ENCODE measurements at places on chromosomes 13 and 19.
A peak's percentile ranks its signal among the peaks of the same experiment; 100 is the strongest.

DNA sequence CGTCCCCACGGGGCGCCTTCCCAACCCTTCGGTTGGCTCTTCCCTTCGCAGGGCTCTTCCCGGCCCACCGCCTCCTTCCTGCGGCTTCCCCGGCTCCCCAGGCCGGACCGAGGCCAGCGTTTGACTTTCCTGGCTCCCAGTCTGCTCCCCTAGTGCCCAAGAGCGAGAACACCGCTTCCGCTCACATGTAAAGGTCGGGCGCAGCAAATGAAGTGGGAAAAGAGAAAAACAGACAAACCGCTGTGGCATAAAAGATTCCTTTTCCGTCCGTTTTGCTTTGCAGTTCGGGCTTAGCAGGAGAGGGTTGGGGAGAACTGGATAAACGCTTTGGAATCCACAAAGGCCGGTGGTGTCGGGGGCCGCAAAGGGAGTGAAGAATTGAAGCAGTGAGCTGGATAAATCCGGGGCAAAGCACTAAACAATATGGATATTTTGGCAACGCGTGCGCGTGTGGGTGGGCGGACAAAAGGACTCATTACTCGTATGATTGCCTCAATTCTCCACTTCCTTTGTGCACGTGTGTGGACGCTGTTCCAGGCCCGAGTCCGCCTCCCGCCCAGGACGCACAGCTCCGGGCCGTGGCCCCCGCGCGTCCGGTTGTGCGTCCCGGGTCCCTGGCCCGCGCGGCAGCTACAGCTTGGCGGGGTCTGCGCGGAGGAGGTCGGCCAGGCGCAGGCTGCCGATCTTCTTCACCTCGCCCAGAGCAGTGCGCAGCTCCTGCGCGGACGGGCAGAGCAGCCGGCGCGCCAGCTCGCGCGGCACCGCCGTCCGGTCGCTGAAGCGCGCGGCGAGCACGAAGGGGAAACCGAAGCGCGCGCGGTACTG, 8.6 kb upstream of the CDX2 start:
- DNase-seq = no peak

DNA sequence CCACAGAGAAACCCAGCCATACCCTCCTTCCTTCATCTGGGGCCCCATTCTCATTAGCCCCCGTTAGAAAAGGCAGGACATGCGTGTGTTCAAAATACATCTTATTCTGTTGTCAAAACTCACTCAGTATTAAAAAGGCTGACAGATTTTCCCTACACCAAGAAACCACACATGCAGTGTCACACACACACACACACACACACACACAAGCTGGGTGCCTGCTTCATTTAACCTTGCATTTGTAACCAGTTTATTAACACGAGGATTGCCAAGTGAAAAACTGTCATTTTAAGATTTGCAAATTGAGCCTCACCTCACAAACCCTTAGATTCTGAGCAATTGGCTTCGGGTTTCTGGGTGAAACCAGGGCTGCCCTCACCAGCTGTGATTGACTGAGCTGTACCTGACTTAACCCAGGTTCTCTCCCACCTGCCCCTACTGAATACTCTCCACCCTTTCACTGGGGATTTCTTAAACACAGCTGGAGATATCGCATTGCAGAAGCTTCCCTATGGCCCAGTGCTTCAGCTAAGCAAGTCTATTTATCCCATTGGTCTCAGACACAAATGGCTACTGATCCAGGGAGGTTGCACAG, 172.7 kb upstream of the ZNF507 start:
- no peak for DNase-seq

- DNase-seq = no peak
These were observed 142.5 kb downstream of the LACC1 start for GRCh38 chr13:44022196-44022595.

DNA sequence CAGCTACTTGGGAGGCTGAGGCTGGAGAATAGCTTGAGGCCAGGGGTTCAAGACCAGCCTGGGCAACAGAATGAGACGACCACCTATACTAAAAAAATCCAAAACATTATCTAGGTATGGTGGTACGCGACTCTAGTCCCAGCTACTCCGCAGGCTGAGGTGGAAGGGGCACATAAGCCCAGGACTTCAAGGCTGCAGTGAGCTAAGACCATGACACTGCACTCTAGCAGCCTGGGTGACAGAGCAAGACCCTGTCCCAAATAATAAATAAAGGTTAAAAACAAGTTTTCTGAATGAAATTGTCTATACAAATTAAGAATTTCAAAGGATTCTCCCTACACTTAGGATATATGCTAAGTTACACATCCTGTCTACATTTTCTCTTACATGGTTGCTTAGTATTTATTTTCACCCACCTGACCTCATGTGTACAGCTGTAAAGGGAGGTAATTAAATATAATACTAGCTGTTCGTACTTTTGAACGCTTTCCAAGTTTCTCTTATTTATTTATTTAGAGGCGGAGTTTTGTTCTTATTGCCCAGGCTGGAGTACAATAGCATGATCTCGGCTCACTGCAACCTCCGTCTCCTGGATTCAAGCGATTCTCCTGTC, 1.6 kb downstream of the SLC25A30 start:
- no peak for DNase-seq

GRCh38 chr13:101331731-101332130, 84.6 kb downstream of the NALCN start:
- DNase-seq = no peak

DNA sequence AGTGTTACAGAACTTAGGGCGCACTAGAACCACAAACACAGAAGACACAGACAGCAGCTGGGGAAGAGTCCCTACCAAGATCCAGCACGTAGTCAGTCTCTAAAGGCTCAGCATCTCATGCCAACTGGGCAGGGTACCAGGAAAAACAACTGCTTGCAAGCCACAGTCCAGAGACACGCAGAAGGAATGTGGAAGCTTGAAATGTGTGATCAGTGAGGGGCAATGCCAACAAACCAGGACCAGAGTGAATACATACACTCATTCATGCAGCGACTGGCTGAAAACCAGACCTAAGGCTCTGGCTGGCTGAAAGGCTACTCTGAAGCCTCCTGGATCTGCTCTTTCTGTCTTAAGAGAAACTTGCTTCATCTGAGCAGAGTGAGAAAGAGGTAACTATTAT, 1484.8 kb downstream of the EFNB2 start:
- DNase-seq = no peak

DNA sequence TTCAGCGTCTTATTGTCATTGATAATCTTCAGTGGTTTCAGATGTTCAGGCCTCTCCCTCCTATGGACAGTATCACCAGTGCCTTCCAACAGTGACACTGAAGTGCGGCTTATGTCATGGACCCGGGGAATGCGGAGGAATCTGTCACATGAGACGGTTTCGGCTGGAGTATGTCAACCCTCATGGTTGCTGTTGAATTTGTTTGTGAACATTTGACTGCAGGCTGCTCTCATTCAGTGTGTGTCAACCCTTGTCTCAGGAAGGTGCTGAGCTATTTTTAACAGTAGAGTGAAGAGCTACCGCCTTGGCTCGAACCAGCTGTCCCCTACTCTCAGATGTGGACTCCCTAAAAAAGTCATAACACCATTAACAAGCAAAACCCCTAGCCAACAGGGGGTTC, 138.8 kb upstream of the RNF113B start:
- DNase-seq = no peak

GRCh38 chr13:72541674-72542073, 185.8 kb downstream of the MZT1 start:
- DNase-seq = no peak

- DNase-seq = no peak
These were observed 7.8 kb downstream of the FIZ1 start for GRCh38 chr19:55591555-55591954.

GRCh38 chr19:28908941-28909340, 304.0 kb downstream of the UQCRFS1 start:
- DNase-seq = no peak

DNA sequence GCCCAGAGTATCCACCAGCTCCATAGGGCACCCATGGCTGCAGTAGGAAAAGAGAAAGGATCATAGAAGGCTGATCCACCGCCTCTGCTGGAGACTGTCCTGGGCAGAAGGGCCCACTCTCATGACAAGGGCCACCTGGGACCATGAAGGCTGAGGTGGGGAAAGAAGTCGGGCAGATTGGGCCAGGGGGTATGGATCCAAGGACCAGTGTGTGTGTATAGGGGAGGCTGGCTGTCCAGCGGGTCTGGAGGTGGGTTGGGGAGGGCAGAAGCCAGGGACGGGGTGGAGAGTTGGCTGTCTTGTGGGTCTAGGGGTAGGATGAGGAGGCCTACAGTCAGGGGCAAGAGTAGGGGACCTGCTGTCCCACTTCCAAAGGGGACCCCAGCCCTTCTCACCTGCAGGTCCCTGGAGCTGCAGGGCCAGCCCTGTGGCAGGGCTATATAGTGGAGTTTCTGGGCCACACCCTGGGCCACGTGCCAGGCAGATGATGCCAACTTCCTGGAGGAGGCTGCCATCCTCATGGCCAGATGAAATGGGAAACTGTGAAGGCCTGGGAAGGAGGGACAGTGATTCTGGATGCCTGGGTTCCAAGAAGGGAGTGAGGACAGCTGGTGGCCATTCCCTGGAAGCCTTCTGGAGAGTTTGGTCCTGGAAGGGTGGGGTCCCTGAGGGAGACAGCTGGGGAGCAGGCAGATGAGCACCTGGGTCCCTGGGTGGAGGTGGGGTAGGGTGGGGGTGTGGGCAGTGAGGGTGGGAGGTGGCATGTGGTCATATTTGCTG, at the start of gene FCGBP:
FCGBP (minus strand) TSS at position 51 of the 780 bp plus-strand sequence.
- DNase-seq = no peak

DNA sequence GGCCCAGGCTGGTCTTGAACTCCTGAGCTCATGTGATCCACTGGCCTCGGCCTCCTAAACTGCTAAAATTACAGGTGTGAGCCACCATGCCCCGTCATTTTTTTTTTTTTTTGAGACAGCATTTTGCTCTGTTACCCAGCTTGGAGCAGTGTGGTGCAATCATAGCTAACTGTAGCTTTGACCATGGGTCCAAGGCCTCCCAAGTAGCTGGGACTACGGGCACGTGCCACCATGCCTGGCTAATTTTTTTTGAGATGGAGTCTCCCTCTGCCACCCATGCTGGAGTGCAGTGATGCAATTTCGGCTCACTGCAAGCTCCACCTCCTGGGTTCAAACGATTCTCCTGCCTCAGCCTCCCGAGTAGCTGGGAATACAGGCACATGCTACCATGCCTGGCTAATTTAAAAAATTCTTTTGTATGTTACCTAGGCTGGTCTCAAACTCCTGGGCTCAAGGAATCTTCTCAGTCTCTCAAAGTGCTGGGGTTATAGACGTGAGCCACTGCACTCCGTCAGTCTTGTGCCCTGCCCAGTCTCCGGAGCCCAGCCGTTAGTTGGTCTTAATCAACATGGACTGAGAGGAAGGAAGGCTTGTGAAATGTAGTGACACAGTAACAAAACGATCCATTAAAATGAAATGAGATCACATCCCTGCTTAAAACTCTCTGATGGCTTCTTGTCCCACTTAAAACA, 1.4 kb upstream of the LRG1 start:
- peak; percentile 37 for DNase-seq

DNA sequence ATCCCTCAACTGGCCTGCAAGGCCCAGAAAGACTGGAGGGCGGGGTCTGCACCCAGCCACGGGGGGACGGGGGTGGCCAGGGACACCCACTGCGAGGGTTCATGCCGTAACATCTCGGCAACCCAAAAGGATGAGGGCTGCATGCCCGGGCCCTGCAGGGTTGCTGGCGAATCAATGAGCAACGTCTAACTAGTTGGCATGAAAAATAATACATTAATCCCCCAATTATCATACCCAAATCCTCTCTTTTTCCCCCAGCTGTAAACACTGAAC, 232.2 kb downstream of the TUBA3C start:
- no peak for DNase-seq

GRCh38 chr19:44866664-44867063, 20.6 kb downstream of the NECTIN2 start:
- no peak for DNase-seq

GRCh38 chr13:59681636-59682311, 482.0 kb downstream of the DIAPH3 start:
- DNase-seq = no peak

DNA sequence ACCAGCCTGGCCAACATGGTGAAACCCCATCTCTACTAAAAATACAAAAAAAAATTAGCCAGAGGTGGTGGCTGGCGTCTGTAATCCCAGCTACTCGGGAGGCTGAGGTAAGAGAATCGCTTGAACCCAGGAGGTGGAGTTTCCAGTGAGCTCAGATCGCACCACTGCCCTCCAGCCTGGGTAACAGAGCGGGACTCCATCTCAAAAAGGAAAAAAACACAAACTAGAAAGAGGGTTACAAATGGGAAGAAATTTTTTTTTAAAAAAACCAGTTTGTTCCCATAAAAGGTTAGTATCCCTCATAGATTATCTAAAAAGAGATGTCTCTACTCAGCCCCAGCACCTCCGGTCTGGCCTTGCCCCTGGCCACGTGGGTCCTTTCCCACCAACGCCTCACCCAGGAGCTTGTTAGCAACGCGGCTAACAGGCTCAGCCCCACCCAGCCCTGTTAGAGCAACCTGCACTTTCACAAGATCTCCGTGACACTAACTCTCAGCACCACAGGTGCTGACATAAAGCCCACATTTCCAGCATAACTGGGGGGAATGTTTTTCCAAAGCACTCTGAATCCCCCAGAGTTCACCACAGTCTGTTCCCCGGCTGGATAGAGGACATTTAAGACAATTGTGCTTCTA, 4.3 kb downstream of the DMKN start:
- DNase-seq = peak; percentile 37

- peak; percentile 59 for DNase-seq
These were observed 1.3 kb downstream of the BICRA start for GRCh38 chr19:47609906-47610894.

DNA sequence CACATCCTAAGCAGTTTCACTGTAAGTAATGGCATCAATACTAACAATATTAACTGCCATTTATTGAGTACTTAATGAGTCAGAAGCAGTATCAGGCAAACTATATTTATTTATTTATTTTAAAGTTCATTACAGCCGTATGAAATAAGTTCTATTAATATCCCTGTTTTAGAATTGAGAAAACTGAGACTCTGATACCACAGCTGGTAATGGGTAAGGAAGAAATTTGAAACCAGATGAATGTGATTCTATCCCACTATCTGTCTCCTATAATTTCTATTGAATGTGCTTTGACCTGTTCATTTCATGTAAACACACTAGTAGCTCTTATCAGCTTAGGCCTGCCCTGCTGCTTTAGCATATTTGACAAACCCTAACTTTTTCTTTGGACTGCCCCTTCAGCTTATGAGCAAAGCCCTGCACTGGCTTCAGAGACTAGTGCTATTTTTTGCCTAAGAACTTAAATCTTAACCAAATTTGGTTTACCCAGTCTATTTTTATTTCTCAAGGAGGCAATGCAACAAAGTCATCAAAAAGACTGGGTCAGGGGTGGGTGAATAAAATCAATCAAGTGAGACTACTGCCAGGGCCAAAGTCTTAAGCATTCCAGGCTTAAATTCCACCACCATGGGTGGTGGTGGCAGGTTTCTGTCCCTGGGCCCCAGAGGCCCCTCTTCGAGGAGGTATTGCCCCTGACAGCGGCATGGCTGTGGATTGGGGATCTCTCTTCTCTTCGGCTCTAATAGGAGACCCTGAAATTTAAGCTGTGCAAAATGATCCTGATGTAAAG, 143.4 kb downstream of the DLEU7 start:
- no peak for DNase-seq

- DNase-seq = no peak
These were observed 18.1 kb downstream of the MEGF8 start for GRCh38 chr19:42343344-42344110.
